Prostate gland (tissue), 2 donors: ENCODE measurements at places on chromosomes 4 and X. TPM values are rescaled to one million over a fixed set of nuclear protein-coding genes. Genes with fewer than 3 reads are reported as not detected.

The CLRN2 gene
- total RNA-seq: not detected

The NAT8L gene
- total RNA-seq: 36.4 TPM

The ESX1 gene
- total RNA-seq: 31.9 TPM

The UGT2A3 gene
- total RNA-seq: not detected

The CSN1S1 gene
- not detected for total RNA-seq

The ZNF185 gene
- total RNA-seq: 27.1 TPM

DNA sequence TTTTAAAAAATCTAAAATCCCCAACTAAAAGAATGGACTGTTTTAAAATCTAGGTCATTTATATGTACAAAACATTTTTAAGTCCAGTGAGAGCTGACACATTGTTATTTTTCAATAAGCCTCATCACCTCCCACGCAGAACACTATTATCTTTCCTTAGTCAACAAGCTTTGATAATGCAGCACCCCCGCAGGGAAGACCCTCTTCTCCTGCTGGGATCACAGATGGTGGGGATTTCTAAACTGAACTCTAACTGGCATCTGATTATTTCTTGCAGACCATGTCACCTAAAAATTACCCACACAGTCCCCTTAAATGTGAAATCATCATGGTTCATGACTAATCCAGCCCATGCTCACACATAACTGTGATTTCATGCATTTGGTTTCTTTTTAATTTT, 11.6 kb downstream of the SYTL4 start:
- DNase-seq: no peak

DNA sequence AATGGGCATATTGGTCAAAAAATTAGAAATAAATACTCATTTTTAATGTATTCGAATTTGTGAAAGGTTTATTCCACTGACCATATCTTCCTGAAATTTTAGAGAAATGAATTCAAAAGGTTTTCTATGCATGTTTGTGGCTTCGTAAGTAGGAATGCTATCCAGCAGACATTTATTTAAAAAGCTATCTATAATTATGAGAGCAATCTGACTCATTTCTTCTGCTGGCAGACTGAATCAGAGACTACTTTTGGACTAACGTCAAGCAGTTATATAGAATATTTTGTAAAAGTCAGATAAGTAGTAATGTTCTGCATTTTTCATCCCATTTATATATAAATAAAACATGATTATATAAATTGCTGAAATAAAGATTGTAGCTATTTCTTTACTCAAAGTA, 125.0 kb downstream of the SPCS3 start:
- DNase-seq: no peak

DNA sequence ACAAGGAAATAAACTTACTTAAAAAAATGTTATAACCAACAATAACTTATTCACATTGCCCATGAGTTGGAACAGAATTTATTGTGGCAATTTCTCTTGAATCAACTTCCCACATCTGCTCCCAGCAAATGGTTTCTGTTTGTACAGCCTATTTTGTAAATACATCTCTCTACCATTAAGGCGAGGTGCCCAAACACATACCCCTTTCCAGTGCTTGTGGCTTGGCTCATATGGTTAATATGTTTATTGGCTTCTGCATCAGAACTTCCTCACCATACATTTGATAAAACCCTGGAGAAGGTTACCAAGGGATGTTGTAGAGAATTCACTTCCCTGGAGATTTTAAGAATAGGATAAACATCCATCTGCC, 207.1 kb downstream of the SOWAHB start:
- DNase-seq: no peak

GRCh38 chrX:3811331-3812311, 98.2 kb upstream of the PRKX start:
- DNase-seq: no peak

DNA sequence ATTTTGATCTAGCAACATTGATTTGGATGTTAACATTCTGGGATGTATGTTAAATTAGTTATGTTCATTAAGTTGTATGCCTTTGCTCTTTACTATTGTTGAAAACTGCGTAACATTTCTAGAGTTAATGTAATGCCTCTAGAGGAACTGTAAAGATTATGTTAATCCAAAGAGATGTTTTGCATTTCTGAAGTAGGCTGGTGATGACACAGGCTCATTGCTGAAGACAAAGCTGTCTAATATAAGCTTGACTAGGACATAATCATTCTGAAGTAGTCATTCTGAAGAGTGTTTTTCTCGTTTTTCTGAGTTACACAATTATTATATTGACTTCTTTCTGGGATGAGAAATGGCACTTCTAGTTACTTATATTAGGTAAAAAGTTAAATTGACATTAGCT, 72.9 kb downstream of the LRP2BP start:
- no peak for DNase-seq

GRCh38 chrX:38654302-38654701, 93.0 kb downstream of the TSPAN7 start:
- DNase-seq: no peak

DNA sequence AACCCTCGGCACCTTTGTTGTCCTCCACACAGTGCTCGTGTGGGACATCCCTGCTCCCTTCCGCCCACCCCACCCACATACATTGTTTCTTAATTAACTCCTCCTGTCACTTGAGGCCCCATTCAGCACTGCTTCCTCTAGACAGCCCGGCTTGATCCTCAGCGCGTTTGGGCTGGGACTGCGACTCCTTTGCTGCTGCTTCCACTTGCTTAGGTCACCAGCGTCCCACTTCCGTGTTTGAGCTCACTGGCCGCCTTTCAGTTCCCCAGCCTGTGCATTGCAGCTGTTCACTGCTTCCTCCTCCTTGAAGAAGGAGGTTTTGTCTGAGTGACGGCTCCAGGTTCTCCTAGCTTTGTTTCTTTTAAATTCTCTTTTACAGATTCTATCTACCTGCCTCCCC, 16.1 kb downstream of the RNF4 start:
- DNase-seq: peak; percentile 17

DNA sequence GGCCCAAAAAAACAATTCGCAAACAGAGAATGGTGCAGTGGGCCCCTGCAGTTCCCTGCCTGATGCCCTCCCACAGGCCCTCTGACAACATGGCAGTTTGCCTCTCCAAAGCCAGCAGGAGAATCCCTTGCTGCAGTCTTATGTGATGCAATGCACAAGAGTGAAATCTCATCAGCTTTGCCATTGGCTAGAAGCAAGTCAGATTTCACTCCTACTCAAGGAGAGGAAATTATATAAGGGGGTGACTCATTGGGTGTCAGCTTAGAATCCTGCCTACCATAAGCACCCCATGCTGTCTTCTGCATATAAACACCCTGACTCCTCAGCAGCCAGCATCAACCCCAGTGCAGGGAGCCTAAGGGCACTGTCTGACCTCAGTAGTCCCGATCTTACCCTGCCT, 157.3 kb upstream of the LDB2 start:
- DNase-seq: no peak

DNA sequence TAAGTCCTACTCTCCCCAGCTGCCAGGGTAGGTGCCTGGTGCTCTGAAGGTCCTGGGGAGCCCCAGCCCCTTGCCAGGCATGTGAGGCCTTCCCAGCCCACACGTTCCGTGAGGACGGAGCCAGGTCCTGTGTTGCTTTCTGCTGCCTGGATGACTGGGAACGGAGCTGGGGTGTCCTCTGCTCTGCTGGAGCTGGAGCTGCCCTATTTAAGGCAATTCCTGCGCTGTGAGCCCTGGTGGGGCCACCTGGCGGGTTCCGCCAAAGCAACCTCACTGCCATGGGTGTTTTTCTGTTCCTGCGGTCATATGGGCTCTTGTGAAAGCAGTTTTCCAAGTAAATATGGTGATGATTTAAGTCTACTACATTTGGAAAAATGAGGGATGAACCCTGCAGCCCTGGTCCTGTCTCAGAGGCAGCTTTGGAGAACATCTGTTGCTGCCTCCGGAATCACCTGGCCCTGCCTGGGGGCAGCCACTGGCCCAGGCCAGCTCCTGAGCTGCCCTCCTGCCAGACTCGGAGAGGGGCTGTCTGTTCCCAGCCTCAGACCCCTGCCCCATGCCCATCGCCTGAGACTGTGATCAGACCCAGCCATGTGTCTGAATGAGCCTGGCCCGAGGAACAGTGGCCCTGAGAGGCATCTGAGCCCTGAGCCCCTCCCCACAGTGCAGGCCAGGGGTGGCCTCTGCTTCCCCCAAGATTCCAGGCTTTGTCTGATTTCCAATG, 33.2 kb downstream of the FGFRL1 start:
- DNase-seq: no peak
